ENCODE measurements at places on chromosomes 7 and 10.

DNA sequence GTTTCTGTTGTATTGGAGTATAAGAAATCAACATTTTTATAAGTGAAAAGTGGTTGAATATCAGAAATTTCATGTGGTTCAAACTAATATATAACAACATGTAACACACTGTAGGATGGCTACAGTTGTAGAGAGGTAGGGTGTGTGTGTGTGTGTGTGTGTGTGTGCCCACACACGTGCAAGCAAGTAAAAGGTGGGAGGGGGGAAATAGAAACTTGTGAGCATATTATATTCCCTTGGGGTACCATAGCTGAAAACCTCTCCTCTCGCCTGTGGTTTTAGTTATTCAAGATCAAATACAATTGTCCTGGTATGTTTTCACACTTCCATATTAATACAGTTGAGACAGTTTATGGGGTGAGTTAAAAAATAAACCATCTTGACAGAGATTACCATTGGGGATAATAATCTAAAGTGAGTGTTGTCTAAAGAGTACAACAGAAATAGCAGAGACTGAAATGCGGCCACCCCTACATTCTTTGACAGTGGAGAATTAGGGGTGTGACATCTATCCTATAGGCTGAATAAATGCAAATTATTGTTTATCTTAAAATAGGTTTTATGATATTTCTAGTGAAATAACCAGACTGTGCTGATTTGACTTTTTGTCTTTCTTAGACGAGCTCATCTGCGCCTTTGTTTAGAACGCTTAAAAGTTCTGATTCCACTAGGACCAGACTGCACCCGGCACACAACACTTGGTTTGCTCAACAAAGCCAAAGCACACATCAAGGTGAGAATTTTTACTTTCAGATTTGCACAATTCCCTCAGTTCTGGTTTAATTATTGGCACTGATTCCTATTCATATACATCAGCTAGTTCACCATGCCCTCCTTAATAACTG is 25.9 kb downstream of the SMNDC1 start:
- no peak for DNase-seq

GRCh38 chr10:107650939-107651338 is 486.4 kb upstream of the SORCS1 start:
- DNase-seq, result no peak

GRCh38 chr10:133225707-133226191 is 4.3 kb upstream of the UTF1 start:
- DNase-seq, result no peak

GRCh38 chr10:45198486-45199204 is 116.8 kb downstream of the OR13A1 start:
- DNase-seq, result no peak

- peak; percentile 42 for DNase-seq
Measured at GRCh38 chr7:152050547-152050971, 25.1 kb downstream of the GALNT11 start.
